Activated naive CD8-positive, alpha-beta T cell treated with anti-CD3 and anti-CD28 coated beads, Interleukin-2, amount 10 ng/mL, durations not matched to agents 7 days and 5 days (primary cell): ENCODE measurements at places on chromosomes 3 and 15. TPM values are rescaled to one million over a fixed set of nuclear protein-coding genes. Genes with fewer than 3 reads are reported as not detected.

GOLGA6L7 gene
- total RNA-seq = not detected

RASL12 gene
- total RNA-seq = not detected

SMCO1 gene
- not detected for total RNA-seq

SRGAP3 gene
- 4.9 TPM for total RNA-seq

PCYT1A gene
- 58.4 TPM for total RNA-seq

RTP1 gene
- not detected for total RNA-seq

AMOTL2 gene
- total RNA-seq = not detected

CD200 gene
- 1.7 TPM for total RNA-seq

CCK gene
- not detected for total RNA-seq

TRH gene
- not detected for total RNA-seq

TAGLN3 gene
- total RNA-seq = not detected

BNC1 gene
- not detected for total RNA-seq

HTR3E gene
- not detected for total RNA-seq

GOLGA6L4 gene
- total RNA-seq = 3.1 TPM

PLA2G4E gene
- not detected for total RNA-seq

ERICH6 gene
- 0.23 TPM for total RNA-seq

DUOXA2 gene
- total RNA-seq = not detected

CERS3 gene
- 0.34 TPM for total RNA-seq

GHSR gene
- not detected for total RNA-seq

PLSCR2 gene
- not detected for total RNA-seq

GOLGA8G gene
- not detected for total RNA-seq

ACVR2B gene
- 8.0 TPM for total RNA-seq

GPX1 gene
- 90.6 TPM for total RNA-seq

ZNF385D gene
- not detected for total RNA-seq

PCLAF gene
- total RNA-seq = 110 TPM

EFCC1 gene
- 0.23 TPM for total RNA-seq

COPG1 gene
- total RNA-seq = 131 TPM

GABRR3 gene
- not detected for total RNA-seq

GABRB3 gene
- not detected for total RNA-seq

GRIP2 gene
- total RNA-seq = not detected

GOLGA8O gene
- total RNA-seq = 16.6 TPM

SEMA3F gene
- not detected for total RNA-seq

FSD2 gene
- total RNA-seq = not detected

DNAH12 gene
- 0.30 TPM for total RNA-seq

LNP1 gene
- total RNA-seq = 1.1 TPM

GPR62 gene
- not detected for total RNA-seq

PLA2G4D gene
- not detected for total RNA-seq

FGD5 gene
- not detected for total RNA-seq

SKOR1 gene
- 0.71 TPM for total RNA-seq

ZFYVE19 gene
- 30.1 TPM for total RNA-seq

IFT80 gene
- 27.9 TPM for total RNA-seq

RAD51 gene
- total RNA-seq = 52.4 TPM

FBLN2 gene
- 2.7 TPM for total RNA-seq

STRIT1 gene
- total RNA-seq = not detected

GUCA1C gene
- total RNA-seq = not detected

CCR1 gene
- 63.9 TPM for total RNA-seq

APOD gene
- not detected for total RNA-seq
